Naive B cell (primary cell): ENCODE measurements at places on chromosomes 2 and 18. TPM values are rescaled to one million over a fixed set of nuclear protein-coding genes. Genes with fewer than 3 reads are reported as not detected.

DNA sequence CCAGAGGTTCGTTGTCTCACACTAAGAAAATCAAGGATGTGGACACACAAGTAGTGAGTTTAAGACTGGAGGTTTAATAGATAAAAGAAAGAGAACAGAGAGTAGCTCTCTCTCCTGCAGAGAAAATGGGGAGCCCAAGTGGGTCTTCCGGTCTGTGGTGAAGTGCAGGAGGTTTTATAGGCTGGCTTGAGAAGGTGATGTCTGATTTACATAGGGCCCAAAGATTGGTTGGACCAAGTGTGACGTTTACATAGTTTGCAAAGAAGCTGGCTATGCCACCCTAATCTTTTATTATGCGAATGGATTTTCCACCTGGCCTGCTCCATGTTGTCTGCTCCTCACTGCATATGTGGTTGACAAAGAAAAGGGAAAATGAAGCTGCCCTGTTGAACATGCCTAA is 430.4 kb upstream of the TRIB2 start:
- DNase-seq, result no peak

- no peak for DNase-seq
These were observed 353.9 kb downstream of the SS18 start for GRCh38 chr18:25736516-25736915.

Gene SKOR2
- polyA plus RNA-seq, result not detected

- no peak for DNase-seq
These were observed 109.9 kb downstream of the TGFA start for GRCh38 chr2:70443726-70444125.

DNA sequence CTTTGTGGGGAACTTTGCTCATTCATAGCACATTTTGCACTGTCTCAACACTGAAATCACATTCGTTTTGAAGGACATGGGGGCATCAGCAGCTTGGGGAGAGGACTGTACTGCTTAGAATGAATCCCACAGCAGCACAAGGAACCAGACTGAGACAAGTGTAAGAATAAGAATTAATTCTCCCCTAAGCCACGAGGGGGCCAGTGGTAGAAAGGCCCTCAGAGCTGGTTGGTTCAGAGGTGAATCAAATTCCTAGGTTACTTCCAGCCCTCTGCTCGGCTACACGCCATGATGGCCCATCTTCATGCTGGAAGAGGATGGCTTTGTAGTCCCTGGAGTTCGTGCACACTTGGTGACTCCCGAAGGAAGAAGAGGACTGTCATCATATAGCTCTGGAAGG is 12.0 kb upstream of the MC5R start:
- DNase-seq, result no peak

DNA sequence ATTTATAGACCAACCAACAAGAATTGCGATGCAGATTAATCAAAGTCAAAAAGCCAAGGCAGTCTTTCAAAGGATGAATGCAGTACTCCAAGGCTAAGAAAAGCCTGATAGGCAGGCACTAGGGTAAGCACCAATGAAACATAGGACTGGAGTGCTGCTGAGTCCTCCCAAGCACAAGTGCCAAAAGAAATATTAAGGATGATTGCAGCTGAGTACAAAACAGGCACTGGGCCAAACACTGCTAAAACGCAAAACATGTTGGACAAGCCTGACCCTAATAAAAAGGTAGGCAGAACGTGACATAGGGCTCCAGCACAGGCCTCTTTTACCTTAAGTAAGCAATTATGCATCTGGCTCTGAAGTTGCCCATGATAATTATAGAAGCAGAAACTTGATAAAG is 160.1 kb upstream of the LRP1B start:
- no peak for DNase-seq

DNA sequence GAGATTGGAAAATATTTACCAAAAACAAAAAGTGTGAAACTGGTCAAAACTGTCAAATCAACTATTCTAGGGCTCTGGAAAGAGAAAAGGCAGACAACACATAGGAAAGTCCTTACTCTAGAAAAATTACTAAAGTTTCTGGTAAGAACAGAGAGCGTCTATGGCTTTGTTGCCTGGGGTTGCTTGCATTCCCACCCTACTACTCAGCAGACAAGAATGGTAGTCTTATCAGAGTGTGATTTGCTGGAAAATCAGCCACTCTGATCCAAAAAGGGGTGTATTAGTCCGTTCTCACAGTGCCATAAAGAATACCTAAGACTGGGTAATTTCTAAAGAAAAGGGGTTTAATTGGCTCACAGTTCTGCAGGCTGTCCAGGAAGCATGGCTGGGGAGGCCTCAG is 50.3 kb upstream of the CDH20 start:
- DNase-seq, result no peak

Gene ARMC9
- 0.41 TPM for polyA plus RNA-seq

GRCh38 chr2:119282996-119283511 is 59.4 kb downstream of the STEAP3 start:
- DNase-seq, result no peak

GRCh38 chr18:23230686-23231085 is 95.4 kb downstream of the CABLES1 start:
- no peak for DNase-seq

Gene SULT1C4
- not detected for polyA plus RNA-seq

- no peak for DNase-seq
These were observed 95.9 kb upstream of the RMDN2 start for GRCh38 chr2:37829202-37829601.

Gene GDF7
- 0.17 TPM for polyA plus RNA-seq

Gene CAPN14
- 0.51 TPM for polyA plus RNA-seq

Gene DOK6
- not detected for polyA plus RNA-seq

Gene REG3G
- polyA plus RNA-seq, result not detected

- no peak for DNase-seq
These were observed 271.7 kb upstream of the DOK6 start for GRCh38 chr18:69128978-69129377.

GRCh38 chr2:85188852-85189251 is 55.7 kb downstream of the TCF7L1 start:
- DNase-seq, result no peak
